HFF-Myc (cell line): ENCODE measurements at places on chromosomes 6 and 20.
A peak's percentile ranks its signal among the peaks of the same experiment; 100 is the strongest.

DNA sequence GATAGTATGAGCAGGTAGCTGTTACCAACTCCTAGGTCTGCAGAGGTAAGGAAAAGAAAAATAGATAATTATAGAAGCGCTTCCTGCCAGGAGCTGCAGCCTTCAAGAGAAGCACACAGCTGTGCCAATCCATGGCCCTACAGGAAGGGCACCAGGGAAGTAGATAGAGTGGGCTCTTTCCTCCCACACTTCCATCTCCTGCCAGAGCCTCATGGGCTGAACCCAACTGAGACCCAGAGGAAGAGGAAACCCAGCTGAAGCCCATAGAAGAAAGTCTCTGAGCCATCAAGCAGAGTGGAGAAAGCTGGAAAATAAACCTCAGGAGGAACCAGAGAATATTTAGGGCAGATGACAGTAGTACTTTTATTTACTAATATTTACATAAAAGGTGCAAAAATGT is 146.7 kb upstream of the ATXN1 start:
- DNase-seq = no peak

- DNase-seq = no peak
Observed at GRCh38 chr20:57048027-57048869, 218.2 kb downstream of the BMP7 start.

GRCh38 chr6:165910184-165910966 is 247.3 kb upstream of the PDE10A start:
- no peak for DNase-seq

DNA sequence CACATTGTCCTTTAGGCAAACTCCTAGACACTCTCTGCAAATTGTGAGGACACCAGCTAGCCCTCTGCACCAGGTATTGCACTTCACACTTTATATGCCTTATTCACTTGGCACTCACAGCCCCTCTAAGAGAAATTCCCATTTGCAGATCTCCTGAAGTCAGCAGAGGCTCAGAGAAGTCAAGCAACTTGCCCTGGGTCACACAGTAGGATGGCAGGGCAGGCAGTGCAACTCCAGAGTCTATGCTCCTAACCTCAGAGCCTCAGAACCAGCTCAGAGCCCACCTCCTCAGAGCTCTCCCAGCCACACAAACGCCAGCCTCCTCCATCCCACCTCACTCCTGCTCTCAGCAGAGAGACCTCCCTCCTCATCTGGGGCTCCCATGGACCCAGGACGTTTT is 52.4 kb upstream of the BLCAP start:
- no peak for DNase-seq

DNA sequence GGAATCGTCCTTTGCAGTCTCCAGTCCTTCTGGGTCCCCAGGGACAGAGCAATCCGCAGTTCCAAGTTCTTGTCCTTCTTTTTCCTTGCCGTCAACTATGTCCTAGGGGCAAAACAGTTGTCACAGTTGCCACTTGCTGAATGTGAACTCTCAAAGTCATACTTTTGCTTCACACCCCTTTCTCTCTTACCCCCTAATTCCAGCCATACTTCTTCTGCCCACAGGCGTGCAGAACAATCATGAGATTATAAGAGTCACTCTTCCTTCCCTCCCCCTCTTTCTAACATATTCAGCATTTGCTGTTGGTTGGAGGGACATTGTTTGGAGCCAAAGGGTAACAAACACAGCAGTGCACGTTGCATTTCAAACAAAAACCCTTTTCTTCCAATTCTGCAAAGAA is 74.4 kb downstream of the BCAS1 start:
- no peak for DNase-seq

GRCh38 chr6:157853902-157854502 is 31.0 kb downstream of the SNX9 start:
- no peak for DNase-seq

- DNase-seq = no peak
Observed at GRCh38 chr6:161586887-161587286, 313.0 kb upstream of the AGPAT4 start.

GRCh38 chr6:125215252-125215819 is 61.8 kb downstream of the TPD52L1 start:
- no peak for DNase-seq

- no peak for DNase-seq
Observed at GRCh38 chr6:73873081-73873480, 177.1 kb downstream of the CD109 start.

DNA sequence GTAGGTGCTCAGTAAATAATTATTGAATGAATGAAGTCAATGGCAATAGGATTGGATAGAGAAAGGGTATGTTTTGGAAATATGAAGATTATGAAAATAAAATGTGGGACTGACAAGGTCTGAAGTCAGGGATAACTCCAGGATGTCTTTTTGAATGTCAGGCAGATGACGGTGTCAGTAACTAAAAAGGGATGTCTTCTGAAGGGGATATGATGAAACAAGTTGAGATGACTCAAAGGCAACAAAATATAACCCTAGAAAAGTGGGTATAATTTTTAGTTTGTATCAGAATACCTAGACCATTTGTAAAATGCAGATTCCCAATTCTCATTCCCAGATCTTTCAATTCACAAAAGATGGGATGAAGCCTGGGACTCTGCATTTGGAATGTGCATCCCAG is 257.3 kb upstream of the SGK1 start:
- no peak for DNase-seq

DNA sequence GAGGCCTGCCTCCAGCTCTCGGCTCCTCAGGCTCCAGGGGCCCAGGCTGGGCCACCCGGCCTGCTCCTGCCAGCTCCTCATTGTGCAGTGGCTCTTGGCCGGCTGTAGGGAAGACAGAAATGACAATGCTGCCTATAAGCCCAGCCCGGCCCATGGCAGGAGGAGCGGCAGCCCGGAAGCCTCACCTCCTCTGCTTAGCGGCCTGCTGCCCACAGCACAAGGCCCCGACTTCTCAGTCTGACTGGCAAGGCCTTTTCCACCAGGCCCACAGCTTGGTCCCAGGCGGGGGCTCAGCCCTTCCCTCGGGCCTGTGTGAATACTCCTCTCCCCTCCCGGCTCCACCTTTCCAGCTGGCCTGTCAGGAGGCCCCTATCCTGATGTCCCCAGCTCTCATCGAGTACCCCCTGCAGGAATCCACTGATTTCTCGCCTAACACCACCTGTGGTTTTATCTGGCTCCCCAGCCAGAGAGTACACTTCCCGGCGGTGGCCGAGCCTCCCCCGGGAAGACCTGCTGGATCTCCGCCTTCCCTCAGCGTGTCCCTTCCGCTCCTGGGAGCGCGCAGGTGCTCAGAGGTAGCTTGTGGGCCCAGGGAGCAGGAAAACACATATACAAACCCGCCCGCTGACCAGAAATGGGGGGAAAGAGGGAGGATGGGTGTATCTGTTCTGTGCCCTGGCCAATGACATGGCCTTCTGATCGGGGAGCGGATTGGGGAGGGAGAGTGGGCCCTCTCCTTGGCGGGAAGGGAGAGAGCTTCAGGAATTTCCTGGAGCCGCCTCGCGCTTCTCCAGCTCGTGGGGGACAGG is 963 bp downstream of the DDRGK1 start:
- DNase-seq = no peak

- no peak for DNase-seq
Observed at GRCh38 chr6:4186385-4186784, 51.0 kb upstream of the ECI2 start.

GRCh38 chr6:21780141-21780540 is 186.6 kb downstream of the SOX4 start:
- peak; percentile 65 for DNase-seq

DNA sequence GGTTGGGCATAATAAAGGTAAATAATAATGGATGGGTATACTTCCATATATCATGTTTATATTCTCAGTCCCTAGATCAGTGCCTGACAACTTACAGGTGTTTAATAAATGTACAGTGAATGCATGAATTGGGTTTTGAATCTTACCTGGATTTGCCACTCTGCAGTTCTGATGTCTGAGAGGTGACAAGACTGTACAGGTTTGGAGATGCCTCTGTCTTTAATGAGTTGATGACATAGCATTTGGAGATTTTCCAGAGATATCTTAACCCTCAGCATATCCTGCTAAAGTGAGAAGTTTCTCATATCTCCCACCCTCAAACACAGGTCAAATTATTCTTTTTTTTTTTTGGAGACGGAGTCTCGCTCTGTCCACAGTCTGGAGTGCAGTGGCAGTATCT is 2.2 kb downstream of the ANKS1A start:
- DNase-seq = no peak

DNA sequence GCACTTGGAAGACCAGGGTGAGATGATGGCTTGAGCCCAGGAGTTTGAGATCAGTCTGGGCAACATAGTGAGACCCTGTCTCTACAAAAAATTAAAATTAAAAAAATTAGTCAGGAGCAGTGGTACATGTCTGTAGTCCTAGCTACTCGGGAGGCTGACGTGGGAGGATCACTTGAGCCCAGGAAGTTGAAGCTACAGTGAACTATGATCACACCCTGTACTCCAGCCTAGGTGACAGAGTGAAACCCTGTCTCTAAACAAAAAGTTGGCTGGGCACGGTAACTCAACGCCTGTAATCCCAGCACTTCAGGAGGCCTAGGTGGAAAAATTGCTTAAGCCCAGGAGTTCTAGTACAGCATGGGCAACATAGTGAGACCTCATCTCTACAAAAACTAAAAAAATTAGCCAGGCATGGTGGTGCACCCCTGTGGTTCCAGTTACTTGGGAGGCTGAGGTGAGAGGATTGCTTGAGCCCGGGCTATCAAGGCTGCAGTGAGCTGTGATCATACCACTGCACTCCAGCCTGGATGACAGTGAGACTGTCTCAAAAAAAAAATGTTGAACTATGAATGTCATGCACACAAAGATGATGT is 60.8 kb upstream of the MYL9 start:
- no peak for DNase-seq

GRCh38 chr20:1569415-1569881 is 11.9 kb upstream of the SIRPD start:
- DNase-seq = no peak

GRCh38 chr20:63628246-63628975 is 1.5 kb upstream of the GMEB2 start:
- peak; percentile 59 for DNase-seq

DNA sequence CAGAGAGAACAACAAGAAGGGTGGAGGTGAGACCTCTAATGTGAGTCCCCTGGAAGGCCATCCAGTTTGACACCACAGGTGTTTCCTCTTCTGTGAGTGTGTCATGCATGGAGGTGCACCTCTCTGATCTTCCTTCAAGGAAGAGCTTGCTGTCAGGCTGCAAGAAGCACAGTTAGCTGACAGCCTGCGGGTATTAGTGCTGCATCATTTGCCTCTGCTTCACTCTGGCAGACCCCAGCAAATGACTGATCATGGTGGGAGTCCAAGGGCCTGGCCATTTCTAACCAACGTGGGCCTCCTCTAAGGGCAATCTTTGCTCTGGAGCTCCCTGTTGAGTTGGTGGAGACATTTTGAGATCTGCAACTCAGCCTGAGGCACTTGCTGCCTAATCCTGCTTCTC is 206.3 kb downstream of the EPHA7 start:
- DNase-seq = no peak

GRCh38 chr6:95676011-95676628 is 98.8 kb downstream of the MANEA start:
- DNase-seq = no peak

DNA sequence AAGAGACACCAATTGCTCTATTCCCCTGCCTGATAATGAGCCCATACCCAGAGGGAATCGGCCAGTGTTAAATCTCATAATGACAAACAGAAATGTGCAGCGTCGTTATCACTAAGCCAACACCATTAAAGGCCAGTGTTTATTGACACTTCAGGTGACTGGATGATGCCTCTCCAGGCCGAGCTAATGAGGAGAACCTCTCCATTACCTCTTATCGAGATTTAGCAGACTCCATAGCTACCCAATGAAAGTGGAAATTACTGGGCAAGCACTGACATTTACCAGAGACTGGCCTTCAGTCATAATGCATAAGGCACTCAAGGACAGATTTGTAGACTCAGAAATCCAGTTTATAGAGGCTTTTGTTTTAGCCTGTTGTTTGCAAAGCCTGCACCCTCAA is 669.5 kb downstream of the MAFB start:
- DNase-seq = no peak

DNA sequence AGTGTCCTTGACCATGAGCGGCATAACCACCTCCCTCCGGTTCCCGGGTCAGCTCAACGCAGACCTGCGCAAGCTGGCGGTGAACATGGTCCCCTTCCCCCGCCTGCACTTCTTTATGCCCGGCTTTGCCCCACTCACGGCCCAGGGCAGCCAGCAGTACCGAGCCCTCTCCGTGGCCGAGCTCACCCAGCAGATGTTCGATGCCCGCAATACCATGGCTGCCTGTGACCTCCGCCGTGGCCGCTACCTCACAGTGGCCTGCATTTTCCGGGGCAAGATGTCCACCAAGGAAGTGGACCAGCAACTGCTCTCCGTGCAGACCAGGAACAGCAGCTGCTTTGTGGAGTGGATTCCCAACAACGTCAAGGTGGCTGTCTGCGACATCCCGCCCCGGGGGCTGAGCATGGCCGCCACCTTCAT is 4.9 kb downstream of the TUBB1 start:
- no peak for DNase-seq

- DNase-seq = peak; percentile 71
Observed at GRCh38 chr20:1830240-1830639, 65.0 kb upstream of the SIRPA start.

GRCh38 chr6:122829456-122829855 is 40.4 kb downstream of the SMPDL3A start:
- no peak for DNase-seq
